ENCODE measurements at places on chromosomes 7 and 10. TPM values are rescaled to one million over a fixed set of nuclear protein-coding genes. Genes with fewer than 3 reads are reported as not detected.
A peak's percentile ranks its signal among the peaks of the same experiment; 100 is the strongest.

The POLR2J2 gene
- 22.9 TPM for total RNA-seq

The CTNNA3 gene
- total RNA-seq = not detected

The MSMB gene
- total RNA-seq = not detected

The TRPV5 gene
- total RNA-seq = not detected

The LDB3 gene
- not detected for total RNA-seq

The ENTPD1 gene
- total RNA-seq = 0.84 TPM

The IL6 gene
- not detected for total RNA-seq

The UNCX gene
- not detected for total RNA-seq

The TMEM236 gene
- total RNA-seq = not detected

The LIPJ gene
- total RNA-seq = not detected

The ATOH7 gene
- total RNA-seq = not detected

DNA sequence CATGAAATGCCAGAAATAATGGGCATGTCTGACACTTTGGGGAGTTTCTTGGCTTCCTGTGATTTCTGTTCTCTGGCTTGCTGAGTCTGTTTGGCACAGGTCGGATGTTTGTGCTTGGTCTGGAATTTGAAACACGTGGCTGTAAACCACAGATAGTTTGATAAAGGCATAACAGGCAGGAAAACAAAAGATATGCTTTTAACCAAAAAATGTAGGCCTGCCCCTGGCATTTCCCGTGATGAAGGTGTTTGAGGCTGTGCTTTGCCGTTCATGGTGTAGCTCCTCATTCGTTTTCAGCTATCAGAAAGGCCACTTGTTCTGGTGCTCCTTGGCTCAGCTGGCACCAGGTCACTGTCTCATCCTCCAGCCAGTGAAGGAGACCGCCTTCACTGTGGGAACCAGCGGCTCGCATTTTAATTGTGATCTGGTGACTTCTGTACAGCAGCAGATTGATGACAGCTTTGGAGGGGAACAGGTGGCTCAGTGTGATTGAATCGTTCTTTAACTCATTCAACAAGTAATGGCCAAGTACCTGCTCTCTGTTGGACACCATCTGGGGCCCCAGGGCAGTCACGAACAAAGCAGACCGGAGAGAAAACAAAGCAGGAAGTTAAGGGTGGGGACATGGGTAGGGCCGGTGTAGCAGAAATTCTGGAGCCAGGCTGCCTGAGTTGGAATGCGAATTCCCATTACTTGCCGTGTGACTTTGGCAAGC is 111.5 kb downstream of the CCNY start:
- DNase-seq = peak; percentile 34

- DNase-seq = no peak
These were observed 221.6 kb downstream of the TCF7L2 start for GRCh38 chr10:113171662-113172061.

- DNase-seq = no peak
These were observed 175.2 kb upstream of the TNRC18 start for GRCh38 chr7:5598769-5599371.

- DNase-seq = no peak
These were observed 64.8 kb upstream of the GHITM start for GRCh38 chr10:84074521-84074920.

GRCh38 chr7:112987171-112987570 is 99.5 kb downstream of the GPR85 start:
- DNase-seq = no peak

DNA sequence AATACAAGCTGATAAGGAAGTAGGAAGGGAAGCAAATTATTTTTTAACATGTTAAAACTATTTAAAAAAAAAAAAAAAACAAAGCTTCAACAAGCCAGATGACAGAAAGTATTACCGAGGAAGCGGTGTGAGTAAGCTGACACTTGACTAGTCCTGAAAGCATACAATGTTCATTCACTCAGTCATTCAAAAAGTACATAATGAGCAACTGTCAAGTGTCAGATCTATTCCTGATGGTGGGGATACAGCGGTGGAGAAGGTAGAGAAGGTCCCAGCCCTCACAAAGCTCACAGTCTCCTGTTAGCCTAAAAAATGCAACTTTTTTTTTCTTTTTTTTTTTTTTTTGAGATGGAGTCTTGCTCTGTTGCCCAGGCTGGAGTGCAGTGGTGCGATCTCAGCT is 40.0 kb downstream of the RAPGEF5 start:
- DNase-seq = no peak

- DNase-seq = no peak
These were observed 71.3 kb upstream of the CPXM2 start for GRCh38 chr10:123962756-123963530.

DNA sequence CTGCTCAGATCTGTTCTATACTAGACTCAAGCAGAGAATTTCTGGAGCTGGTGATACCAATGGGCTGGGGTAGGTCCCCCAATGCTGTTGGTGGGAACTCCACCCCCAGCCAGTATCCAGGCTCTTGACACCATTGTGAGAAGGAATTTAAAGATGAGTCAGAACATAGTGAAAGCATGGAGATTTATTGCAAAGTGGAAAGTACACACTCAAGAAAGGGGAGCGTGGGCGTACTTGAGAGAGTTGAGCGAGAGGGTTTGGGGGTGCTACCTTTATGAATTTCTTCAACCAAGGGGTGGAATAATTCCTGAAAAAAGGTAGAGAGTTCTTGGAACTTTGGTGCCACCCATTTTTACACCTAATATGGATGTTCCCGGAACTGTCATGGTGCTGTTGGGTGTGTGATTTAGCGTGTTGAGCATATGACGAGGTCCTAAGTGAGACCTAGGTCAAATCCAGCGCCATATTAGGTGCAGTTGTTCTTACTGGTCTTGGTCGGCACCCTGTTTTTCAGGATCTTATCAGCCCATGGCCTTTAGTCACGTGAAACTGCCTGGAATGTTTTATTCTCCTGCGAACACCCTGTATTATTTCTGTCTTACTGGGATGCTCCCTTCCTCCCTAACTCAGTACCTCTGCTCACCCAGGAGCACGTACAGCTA is 122.0 kb upstream of the AHR start:
- no peak for DNase-seq

DNA sequence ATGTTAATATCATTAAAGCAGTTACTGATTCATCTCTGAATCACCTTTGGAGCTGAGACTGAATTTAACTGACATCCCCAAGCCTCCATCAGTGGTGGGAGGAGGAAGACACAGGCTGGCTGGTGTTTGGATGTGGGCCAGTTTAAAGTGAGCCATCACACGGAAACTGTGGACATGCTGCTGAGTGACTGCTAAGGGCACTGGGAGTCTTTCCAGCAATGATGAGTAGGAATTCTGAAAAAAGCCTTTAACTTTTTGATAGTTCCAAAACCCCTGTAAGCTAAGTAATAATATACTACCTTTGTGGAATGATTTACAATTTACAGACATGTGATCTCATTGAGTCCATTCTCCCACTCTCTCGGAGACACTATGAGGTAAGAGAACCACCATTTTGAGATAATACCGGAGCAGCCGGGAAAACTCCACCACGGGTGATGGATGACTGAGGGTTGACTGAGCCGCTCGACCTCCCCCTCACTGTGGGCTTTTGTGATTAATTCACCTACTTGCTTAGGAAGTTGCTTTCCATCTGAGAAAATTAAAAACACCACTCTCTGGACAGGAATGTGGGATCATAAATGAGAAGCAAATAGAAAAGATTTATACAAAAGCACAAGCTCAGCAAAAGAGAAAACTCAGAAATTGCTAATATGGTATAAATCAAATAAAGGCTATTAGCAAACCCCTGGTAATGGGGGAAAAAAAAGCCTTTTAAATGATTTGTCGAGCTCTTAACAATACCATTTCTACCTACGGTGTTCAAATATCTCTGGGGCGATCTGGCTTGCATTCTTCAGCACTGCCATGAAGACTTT is 194.8 kb downstream of the FANK1 start:
- no peak for DNase-seq

GRCh38 chr7:131057794-131058070 is 269.9 kb upstream of the MKLN1 start:
- DNase-seq = peak; percentile 56

DNA sequence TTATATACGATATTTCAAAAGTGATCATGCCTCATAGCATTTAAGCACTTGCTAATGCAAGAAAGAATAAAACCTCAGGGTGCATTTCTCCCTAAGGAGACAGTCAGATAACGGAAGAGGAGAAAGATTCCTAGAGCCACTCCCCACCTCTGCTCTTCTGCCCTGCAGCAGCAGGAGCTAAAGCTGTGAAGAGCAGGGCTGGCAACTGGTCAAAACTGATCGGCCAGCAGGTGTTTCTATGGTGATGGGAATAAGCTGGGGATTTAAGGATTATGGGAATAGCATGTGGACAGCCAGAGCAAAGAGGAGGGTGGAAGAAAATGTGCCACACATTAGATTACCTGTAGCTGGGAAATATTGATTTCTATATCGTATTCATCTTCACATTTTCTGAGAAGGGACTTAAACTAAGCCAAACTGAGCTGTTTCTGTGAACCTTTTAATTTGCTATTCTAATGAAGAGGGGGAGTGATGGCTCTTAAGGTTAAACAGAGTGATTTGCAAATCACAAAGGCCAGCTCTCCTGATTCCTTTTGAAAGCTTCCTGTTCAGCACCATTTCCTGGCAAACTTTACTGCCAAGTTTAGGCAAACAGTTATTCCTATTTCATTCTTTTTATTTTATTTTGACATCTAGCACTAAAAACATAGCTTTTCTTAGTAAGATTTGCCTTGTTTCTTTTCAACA is 268.9 kb upstream of the PFKP start:
- DNase-seq = no peak

DNA sequence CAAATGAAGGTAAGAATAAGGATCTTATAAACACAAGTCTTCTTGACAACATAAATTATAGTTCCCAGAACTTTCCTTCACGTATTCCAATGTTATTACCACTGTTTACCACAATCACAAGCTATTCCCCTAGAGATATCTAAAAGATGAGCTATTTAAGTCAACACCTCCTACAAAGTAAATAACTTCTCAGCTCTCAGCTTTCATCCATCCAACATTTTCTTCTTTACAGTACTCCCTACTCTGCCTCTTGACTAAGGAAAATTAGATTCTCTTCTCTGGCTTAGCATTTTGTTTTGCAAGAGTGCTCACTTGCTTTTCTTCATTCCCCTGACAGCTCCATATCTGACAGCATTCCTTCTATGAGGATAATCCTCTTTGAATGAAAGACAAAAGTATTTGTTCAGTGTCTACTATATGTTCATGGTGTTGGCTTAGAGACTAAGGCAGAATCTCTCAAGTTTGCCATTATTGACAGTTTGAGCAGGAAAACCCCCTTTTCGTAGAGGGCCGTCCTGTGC is 93.0 kb upstream of the IL6 start:
- no peak for DNase-seq

DNA sequence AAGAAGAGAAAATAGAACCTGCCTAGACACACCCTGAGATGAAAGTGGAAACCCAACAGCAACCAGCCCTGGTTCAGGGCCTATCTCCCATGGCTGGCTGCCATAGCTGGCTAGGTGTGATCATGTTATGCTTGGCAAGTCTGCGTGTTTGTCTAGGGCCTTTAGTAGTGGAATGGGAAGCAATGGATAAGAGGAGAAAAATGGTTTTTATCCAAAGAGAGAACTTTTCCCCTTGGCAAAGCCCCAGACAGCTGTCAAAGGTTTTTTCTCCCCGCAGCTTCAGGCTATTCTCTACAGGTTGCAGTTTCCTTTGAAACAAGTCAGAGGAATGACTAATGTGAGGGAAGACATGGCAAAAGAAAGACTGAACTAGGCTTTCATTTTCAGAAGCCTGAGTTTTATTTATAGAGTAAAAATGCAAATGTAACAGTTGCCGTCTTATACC is 161.5 kb downstream of the SEMA3D start:
- DNase-seq = no peak

DNA sequence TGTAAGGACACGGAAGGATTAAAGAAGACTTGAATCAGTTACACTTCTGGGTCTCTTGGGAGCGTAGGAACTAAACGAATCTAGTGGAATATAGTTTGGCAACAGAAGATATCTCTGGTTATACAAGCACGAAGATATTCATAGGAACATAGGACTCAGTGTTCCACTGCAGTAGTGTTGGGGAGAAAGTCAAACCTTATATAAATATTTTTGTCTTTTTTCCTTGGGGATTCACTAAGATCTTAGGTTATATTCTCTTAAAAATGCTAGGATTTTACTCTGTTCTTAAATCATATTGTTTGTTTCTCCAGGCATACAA is 21.4 kb downstream of the PRKAR2B start:
- DNase-seq = no peak

- DNase-seq = no peak
These were observed 38.4 kb downstream of the PLPP4 start for GRCh38 chr10:120495226-120496009.

- peak; percentile 27 for DNase-seq
These were observed 10.0 kb downstream of the CYP3A43 start for GRCh38 chr7:99837649-99838361.

DNA sequence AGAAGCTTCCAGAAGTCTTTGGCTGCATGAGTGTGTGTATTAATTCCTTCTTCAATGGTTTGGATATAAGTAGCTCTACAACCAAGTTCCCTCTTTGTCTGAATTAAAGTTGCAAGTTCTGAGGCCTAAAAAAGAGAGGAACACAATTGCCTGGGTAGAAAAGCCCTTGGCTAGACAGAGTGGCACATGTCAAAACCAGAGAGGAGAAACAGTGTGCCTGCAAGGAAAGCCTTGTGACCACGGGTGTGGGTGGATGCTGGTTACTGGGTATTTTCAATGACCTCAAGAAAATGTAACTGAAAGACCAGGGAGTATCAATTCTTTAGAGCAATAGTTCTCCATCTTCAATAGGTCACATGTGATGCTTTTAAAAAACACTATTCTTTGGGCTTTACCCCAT is 148.3 kb downstream of the SVIL start:
- no peak for DNase-seq

GRCh38 chr7:105814481-105814880 is 61.9 kb downstream of the ATXN7L1 start:
- DNase-seq = no peak

DNA sequence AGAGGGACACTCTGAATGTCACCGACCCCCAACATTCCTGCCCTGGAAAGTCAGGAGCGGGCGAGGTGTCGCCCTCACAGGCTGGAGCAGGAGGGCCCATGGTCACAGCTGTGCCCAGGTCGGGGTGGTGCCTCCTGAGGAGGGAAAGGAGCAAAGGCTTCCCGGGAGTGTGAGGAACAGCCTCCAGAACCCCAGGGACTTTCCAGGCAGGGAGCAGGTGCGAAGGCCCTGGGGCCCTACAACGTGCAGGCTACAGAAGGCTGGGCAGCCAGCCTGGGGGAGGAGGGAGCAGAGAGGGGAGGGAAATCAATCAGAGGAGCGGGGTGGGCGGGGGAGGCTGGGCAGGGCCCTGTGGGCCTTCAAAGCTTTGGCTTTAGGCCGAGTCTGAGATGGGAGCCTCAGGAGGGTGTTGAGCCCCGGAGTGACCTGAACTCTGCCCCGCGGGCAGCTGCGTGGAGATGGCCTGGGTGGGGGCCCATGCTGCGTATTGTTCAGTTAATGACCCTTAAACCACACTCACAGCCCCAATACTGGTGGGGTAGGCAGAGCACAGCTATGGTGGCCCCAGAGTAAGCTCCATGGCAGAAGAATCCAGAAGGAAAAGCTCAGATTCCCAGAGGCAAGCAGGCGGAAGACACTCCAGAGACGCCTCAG is 44.2 kb upstream of the PPP2R2D start:
- DNase-seq = no peak

DNA sequence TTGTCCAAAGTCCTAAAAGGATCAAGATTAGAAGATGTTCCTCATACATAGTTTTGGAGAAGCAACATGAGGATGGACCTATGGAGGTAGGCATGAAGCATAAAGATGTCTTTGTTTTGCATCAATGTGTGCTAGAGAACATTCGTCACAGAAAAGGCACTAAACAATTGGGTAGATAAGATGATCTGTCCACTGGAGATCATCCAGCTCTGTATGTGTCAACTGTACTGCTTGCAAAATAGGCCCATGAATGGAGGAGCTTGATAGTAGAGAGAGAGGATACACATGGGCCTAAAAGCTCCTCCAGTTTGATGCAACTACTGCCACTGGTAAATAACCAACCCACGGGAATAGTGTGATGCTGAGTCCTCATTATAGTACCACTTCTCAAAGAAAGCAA is 286.4 kb upstream of the HGF start:
- no peak for DNase-seq
